NT2/D1 (cell line): ENCODE measurements at places on chromosomes 2 and 18.
A peak's percentile ranks its signal among the peaks of the same experiment; 100 is the strongest.

DNA sequence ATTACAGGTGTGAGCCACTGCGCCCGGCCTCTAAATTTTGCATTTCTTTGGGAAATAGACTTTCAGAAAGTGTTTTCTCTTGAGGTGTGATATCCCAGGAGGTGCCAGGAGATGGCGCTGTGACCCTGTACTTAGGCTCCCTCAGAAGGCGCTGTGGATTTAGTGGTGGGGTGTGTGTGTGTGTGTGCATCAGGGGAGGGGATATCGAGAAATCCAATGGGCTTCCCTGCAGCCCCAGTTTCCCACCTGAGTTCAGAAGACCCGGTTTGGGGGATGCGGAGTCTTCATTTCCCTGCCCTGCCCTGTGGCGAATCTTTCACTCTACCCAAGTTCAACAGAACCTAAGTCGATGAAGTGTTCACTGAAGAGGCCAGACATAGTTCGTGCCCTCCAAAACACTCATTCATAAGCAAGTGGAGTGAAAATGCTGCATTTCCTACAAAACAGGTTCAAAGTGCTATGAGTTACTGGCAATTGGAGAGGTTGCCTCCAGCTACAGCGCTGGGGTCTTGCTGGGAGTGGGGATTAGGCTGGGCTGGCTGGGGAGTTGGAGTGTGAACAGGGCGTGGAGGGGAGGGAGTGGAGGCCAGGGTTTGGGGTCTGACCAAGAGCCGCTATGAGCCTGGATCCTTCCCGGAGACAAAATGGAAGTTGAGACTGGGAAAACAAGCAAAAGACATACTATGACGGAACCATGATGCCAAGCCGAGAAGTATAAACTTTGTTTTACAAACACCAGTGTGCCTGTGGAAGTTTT is 6.5 kb upstream of the WNT6 start:
- DNase-seq: peak; percentile 84

- DNase-seq: no peak
Observed at GRCh38 chr18:45165871-45166270, 449.4 kb upstream of the SLC14A2 start.

DNA sequence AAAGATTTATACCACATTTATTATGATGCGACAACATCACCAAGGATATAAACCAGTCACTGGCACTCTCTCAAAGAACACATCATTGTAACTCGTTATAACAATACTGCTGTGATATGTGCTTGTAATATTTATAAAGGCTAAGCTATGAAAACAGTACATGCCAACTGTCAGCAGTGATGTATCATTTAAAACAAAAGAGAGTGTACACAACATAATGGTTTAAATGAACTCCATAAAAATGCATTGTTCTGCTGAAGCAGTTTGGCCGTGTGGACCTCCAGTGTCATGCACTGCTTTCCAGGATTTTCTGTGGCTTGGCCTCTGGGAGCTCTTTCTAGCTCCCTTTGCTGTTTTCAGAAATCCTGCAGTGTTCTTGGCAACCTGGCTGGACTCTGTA is 215.6 kb downstream of the MTX2 start:
- no peak for DNase-seq

DNA sequence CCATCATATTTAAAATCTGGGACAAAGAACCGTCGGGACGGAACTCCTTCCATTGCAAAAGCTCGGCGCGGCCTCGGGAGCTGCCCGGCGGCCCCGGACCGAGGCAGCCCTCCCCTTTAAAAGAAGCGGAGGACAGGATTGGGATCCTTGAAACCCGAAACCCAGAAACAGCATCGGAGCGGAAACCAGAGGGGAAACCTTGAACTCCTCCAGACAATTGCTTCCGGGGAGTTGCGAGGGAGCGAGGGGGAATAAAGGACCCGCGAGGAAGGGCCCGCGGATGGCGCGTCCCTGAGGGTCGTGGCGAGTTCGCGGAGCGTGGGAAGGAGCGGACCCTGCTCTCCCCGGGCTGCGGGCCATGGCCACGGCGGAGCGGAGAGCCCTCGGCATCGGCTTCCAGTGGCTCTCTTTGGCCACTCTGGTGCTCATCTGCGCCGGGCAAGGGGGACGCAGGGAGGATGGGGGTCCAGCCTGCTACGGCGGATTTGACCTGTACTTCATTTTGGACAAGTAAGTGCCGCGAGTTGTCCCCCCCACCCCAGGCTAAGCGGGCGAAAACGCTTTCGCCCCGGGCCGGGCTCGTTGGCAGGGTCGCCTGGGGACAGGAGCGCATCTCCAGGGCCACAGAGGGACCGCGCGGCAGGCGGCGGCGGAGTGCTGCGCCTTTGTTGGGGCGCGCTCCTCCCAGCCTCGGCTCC is at the start of gene ANTXR1:
ANTXR1 (plus strand) TSS at position 38 of the 698 bp plus-strand sequence; CDS start at position 359, 321 bp downstream.
- peak; percentile 65 for DNase-seq

DNA sequence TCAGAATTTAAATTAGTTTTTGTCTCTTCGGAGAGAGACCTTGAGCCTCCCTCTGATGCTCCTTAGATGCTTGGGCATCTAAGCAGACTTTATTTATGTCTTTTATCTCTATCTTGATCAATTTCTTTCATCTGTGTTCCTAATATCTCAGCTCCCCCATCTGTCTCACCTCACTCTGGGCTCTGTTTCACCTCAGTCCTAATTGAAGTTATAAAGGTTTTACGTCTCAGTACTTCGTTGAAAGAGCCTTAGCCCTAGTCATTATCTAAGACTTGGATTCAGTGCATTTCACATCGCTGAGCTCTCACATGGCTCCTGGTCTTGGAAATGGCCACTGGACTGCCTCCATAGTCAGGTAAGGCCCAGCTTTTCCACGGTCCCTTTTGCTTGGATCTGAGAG is 13.8 kb upstream of the CTLA4 start:
- no peak for DNase-seq

DNA sequence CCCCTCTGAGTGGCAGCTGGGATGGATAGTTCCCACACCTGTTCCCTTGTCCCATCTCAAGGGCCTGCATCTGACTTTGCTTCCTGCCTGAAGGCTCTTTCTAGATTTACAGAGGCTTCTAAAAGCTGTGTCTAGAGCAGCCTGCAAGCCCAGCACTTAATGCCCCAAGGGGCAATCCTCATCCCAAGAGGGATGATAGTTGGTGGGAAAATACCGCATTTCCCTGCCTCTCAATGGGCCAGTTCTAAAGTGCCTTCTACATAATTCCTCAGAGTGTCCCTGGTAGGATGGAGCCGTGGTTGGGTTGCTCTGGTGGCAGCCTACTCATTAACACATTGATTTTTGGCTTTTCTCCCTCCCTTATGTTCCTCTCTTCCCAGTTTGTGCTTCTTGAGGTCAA is 29.5 kb downstream of the LAMA3 start:
- no peak for DNase-seq

GRCh38 chr2:20614201-20615067 is 36.5 kb downstream of the HS1BP3 start:
- DNase-seq: peak; percentile 67
